HCT116 (cell line): ENCODE measurements at places on chromosomes 1 and 21. TPM values are rescaled to one million over a fixed set of nuclear protein-coding genes. Genes with fewer than 3 reads are reported as not detected.

DNA sequence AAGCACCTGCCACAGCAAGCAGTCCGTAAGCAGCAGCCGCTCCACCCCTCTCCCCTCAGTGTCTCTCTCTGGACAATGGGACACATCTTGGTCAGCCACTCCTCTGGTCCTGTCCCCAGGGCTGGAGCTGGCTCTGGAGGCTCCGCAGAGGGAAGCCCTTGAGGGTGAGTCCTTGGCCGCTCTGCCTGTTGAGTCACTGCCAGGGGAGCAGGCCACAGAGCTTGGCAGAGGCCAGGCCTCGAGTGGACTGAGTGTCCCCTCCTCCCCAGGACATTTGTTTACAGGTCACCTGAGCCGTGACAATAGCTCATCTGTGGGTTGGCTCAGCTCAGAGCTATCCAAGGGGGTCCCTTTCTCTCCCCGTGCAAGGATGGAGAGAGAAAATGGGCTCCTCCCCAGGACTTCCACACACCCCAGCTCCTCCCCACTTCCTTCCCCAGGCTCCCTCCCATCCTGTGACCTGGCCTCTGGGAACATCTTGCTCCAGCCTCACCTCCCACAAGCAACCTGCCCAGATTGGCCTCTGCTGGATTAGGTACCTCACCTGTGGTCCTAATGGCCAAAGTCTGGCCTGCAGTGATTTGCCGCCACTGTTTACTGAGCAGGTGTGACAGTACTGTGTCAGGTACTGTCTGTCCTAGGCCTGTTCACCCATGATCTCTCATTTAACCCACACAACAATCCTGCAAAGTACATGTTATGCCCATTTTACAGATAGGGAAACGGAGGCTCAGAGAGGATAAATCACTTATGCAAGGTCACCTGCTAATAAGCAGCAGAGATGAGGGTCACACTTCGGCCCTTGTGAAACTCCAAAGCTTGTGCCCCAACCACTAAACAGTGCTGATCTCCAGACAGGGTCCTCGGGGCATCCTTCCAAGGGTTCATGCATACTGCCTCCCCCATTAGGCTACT is 4.8 kb downstream of the FAM131C start:
- H3K4me3 ChIP-seq: no peak overlapping the region
- peaks cover 21% of the 10 kb centered on the region for H3K4me1 ChIP-seq
- no peak overlapping the region for H3K27ac ChIP-seq
- H3K36me3 ChIP-seq: no peaks in the 10 kb centered on the region
- DNase-seq: no peak

The CELF3 gene
- total RNA-seq: not detected

- DNase-seq: no peak
- H3K27ac ChIP-seq: no peak overlapping the region
- H3K4me3 ChIP-seq: no peak overlapping the region
- H3K36me3 ChIP-seq: no peaks in the 10 kb centered on the region
- no peaks in the 10 kb centered on the region for H3K27me3 ChIP-seq
- no peaks in the 10 kb centered on the region for H3K4me1 ChIP-seq
Observed at GRCh38 chr1:117586747-117587498, 18.9 kb upstream of the TENT5C start.

DNA sequence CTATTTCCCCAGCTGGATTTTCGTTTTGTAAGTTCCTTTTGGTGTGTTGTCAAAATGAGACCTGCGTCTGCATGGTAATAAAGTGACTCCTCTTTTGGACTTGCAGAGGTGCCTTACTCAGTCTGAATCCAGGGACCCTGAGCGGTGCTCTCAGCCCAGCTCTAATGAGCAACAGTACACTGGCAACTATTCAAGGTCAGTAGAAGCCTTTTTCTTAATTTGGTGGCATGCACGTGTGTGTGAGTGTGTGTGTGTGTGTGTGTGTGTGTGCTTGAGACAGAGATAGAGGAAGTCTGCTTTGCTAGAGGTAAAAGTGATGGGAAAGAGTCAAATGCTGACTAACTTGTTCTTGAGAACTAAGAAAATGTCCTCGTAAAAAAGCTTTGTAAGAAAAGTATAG is 105.4 kb downstream of the CD247 start:
- H3K27me3 ChIP-seq: no peaks in the 10 kb centered on the region
- no peak overlapping the region for H3K27ac ChIP-seq
- H3K4me3 ChIP-seq: no peak overlapping the region
- H3K4me1 ChIP-seq: no peaks in the 10 kb centered on the region
- peaks cover 11% of the 10 kb centered on the region; the same call in 1 of the 2 replicates for H3K36me3 ChIP-seq

DNA sequence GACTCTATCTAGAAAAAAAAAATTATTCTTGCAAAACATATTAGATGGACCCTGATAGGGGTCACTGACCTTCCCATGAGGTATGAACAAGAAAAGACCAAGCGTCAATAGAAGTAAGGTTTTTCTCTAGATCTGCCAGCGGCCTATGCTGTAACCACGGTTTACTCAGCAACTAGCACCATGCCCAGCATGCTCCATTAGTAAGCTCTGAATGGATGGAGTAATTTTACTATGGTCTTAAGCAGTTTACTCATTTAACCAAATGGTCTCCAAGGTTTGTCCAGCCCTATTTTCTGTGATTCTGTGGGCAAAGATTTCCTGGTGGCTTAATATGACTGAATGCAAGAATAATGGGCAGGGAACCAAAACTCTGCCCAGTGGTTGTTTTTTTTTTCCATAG is 113.9 kb downstream of the ADSS2 start:
- no peak overlapping the region for H3K4me3 ChIP-seq
- peaks cover 6% of the 10 kb centered on the region for H3K4me1 ChIP-seq
- DNase-seq: no peak
- H3K27me3 ChIP-seq: no peaks in the 10 kb centered on the region; the same call in 1 of the 2 replicates
- H3K27ac ChIP-seq: no peak overlapping the region

DNA sequence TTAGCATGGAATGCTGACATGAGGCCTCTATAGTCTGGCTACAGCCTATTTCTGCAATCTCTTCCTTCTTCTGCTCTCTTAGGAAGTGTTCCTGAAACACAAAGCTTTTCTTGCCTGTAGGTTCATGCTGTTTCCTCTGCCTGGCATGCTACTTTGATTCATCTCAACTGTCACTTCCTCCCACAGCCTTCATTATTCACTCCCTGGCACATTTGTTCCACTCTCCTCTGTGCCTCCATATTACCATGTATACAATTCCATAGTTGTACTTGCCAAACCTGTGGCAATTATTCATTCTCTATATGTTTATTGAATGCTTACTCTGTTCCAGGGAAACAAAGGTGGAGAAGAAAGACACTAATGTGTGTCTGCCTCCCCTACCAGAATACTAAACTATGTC is 210.2 kb downstream of the LRRC7 start:
- H3K4me3 ChIP-seq: no peak overlapping the region
- peaks cover 36% of the 10 kb centered on the region for H3K27me3 ChIP-seq
- no peaks in the 10 kb centered on the region for H3K36me3 ChIP-seq
- H3K4me1 ChIP-seq: no peaks in the 10 kb centered on the region

The TRIM46 gene
- 3.8 TPM for total RNA-seq

GRCh38 chr1:29698033-29698432 is 461.7 kb downstream of the PTPRU start:
- no peak overlapping the region for H3K4me3 ChIP-seq
- H3K36me3 ChIP-seq: no peaks in the 10 kb centered on the region
- H3K4me1 ChIP-seq: peaks cover 9% of the 10 kb centered on the region; the same call in 1 of the 2 replicates
- H3K27me3 ChIP-seq: peaks cover 24% of the 10 kb centered on the region

The IBA57 gene
- 11.6 TPM for total RNA-seq

DNA sequence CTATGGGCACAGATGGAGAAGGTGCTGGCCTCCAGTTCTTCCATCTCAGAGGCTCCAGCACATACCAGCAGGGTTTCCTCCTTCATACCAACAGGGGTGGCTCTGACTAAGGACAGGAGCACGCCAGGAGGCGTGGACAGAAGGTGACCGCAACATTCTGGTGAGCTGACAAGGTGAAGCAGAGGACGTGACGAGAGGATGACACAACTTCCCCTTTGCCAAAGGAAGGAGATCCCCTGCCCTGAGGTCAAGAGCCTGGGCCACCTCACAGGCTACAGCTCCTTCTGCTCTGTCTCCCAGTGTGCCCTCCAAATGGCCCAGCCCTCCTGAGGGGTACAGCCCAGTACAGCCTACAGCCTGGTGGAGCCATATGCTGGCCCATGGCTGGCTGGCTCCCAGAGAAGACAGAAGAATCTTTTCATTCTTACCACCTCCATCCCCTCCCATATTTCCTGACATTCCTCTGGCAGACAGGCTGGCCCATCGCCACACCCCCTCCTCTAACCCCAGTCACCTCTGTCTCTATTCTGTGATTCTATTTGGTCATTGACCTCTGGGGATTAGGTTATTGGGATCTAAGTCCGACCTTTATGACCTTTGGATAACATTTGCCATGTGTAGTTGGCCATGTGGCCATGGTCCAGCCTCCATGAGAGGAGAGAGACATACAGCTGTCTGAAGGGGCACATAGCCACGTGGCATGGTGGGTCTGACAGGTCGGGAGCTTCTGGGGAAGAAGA is 5.1 kb upstream of the LAMB3 start:
- H3K27ac ChIP-seq: 0 out of 2 replicates have a peak overlapping the region, but pooled peaks have one; percentile 6
- no peaks in the 10 kb centered on the region for H3K27me3 ChIP-seq
- H3K4me1 ChIP-seq: peaks cover 65% of the 10 kb centered on the region
- DNase-seq: peak; percentile 82
- no peaks in the 10 kb centered on the region for H3K36me3 ChIP-seq
- no peak overlapping the region for H3K4me3 ChIP-seq

GRCh38 chr1:225851805-225852204 is 30.4 kb downstream of the TMEM63A start:
- H3K27ac ChIP-seq: no peak overlapping the region
- DNase-seq: no peak
- no peak overlapping the region for H3K4me3 ChIP-seq
- H3K4me1 ChIP-seq: no peaks in the 10 kb centered on the region
- no peaks in the 10 kb centered on the region for H3K36me3 ChIP-seq
- H3K27me3 ChIP-seq: no peaks in the 10 kb centered on the region

- no peak overlapping the region for H3K27ac ChIP-seq
- H3K4me3 ChIP-seq: no peak overlapping the region
Observed at GRCh38 chr1:115829023-115829674, 11.8 kb downstream of the NHLH2 start.

GRCh38 chr21:31184459-31184858 is 146.2 kb upstream of the KRTAP19-8 start:
- no peak overlapping the region for H3K4me3 ChIP-seq
- no peak overlapping the region for H3K27ac ChIP-seq
- no peaks in the 10 kb centered on the region for H3K4me1 ChIP-seq
- H3K27me3 ChIP-seq: no peaks in the 10 kb centered on the region

DNA sequence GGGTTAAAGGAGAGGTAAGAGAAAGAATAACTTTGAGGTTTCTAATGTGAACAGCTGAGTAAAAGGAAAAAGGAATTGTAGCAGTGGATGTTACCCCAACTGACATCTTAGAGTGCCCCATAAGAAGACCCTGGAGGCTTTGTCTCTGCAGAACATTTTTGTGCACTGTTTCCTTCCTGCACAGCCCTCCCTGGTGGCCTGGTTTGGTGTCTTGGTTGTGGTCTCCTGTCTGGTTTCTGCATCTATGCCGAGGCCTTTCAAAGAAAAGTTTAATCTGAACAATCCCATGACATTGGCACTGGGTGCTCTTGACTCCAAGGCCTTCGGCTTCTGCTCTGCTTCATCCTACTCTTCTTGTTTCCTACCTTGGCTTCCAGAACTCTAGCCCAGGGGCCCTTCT is 57.8 kb downstream of the RHOU start:
- H3K4me1 ChIP-seq: no peaks in the 10 kb centered on the region
- DNase-seq: no peak
- no peak overlapping the region for H3K4me3 ChIP-seq
- H3K27me3 ChIP-seq: no peaks in the 10 kb centered on the region
- H3K36me3 ChIP-seq: no peaks in the 10 kb centered on the region

DNA sequence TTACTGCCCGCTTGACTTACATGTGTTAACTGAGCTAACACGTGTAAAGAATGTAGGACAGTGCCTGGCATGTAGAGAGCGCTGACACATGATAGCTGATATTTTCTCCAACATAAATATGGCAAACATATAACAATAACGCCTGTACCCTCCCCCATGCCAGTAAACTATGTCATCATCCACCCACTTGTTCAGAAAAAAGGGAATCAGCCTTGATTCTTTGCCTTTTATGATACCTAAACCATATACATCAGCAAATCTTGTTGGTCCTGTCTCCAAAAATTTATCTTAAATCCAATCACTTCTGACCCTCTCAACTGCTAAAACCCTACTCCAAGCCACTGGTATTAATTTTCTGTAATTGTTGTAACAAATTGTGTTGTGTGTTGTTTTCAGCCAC is 1.1 kb upstream of the ZNF692 start:
- DNase-seq: no peak
- H3K4me1 ChIP-seq: peaks cover 41% of the 10 kb centered on the region
- no peaks in the 10 kb centered on the region for H3K36me3 ChIP-seq
- H3K27ac ChIP-seq: peak overlapping the region; percentile 79; the same call in 1 of the 2 replicates
- no peaks in the 10 kb centered on the region for H3K27me3 ChIP-seq

- peak; percentile 70 for DNase-seq
- no peak overlapping the region for H3K4me3 ChIP-seq
- H3K27me3 ChIP-seq: no peaks in the 10 kb centered on the region
- no peaks in the 10 kb centered on the region for H3K36me3 ChIP-seq
- no peak overlapping the region for H3K27ac ChIP-seq
- H3K4me1 ChIP-seq: peaks cover 18% of the 10 kb centered on the region
Observed at GRCh38 chr1:109773203-109773899, 9.6 kb upstream of the EPS8L3 start.

The TMEM79 gene
- total RNA-seq: 6.3 TPM

The CXADR gene
- 21.6 TPM for total RNA-seq

The WDR64 gene
- total RNA-seq: not detected

GRCh38 chr1:93029317-93029716 is 49.8 kb upstream of the MTF2 start:
- DNase-seq: no peak
- no peaks in the 10 kb centered on the region for H3K4me1 ChIP-seq
- H3K27ac ChIP-seq: no peak overlapping the region

DNA sequence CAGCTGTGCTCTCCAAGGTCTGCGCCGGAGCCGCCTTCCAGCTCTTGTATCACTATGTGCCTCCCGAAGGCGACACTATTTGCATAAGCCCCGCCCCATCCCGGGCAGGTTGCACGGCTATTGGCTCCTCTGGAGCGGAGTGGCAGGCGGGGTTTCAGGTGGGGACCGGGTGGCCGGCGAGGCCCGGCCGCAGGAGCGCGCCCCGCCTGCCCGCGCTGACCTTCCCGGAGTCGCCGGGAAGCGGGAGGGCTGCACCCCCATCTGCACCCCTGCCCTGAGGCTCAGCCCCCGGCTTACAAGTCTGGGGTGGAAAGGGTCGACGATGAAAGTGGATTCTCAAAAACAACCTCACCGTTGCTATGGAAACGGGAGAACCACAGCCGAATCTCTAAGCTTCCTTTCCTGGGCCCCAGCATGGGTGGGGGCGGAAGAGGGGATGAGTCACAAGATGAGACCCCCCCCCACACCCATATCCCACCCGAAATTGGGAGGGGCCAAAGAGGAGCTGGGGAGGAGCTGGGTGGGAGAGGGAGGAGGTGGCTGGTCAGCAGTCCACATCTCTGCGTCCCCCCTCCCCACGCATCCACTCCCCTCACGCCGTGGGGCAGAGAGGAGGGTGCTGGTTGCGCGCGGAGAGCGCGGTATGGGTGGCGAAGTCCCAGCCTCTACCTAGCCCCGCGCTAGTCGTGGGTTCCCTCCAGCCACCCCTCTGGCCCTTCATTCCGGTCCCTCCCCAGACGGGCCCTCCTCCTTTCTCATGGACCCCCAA is at the start of gene HPCAL4:
Gene HPCAL4, minus strand, starts transcription at position 51 of the 769 bp plus-strand sequence. CDS start 6,830 bp downstream, outside the sequence.
- no peak within 1 kb of the TSS; the same call in 1 of the 2 replicates for H3K27ac ChIP-seq
- peak within 1 kb of the TSS; percentile 48 for H3K4me3 ChIP-seq
- 0 out of 2 replicates have a peak, but pooled peaks cover 4% of the 10 kb centered on the region for H3K27me3 ChIP-seq
- H3K36me3 ChIP-seq: no peaks in the 10 kb centered on the region
- DNase-seq: peak; percentile 74
